ENCODE measurements at places on chromosomes 6 and 20.

GRCh38 chr20:60057866-60058807 is 99.9 kb downstream of the CDH26 start:
- no peak for DNase-seq

DNA sequence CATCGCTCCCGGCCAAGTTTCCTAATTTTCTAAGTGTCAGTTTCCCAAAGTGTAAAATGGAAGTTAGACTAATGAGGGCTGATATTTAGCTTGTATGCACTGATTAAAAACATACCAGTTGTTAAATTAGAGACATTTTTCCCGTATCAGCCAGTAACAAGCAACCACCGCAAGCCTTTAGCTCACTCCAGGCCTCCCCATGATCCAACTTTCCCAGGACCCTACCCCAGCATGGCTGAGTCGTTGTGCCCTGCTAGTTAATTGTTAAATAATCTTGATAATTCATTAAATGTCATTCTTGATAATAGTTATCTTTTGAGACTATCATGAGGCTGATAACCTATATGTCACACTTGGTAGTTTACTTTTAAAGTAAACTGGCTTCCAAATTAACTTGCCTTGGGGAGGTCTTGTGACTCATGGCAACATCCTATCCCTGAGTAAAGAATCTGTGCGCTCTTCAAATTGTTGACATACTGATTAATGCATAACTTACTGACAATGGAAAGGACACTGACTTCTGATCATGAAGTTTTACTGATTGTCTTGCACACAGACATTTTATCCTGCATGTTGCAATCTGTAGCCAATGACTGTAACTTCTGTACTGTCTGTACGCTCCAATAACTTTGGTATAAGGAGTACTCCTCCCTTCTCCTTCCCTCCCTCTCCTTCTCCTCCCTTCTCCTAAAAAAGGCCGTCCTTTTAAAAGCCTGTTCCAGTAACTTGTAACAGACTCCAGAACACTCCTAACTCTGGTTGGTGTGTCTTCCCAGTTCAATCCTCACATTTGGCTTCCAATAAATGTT is 6.3 kb upstream of the GTF3C6 start:
- DNase-seq = no peak

DNA sequence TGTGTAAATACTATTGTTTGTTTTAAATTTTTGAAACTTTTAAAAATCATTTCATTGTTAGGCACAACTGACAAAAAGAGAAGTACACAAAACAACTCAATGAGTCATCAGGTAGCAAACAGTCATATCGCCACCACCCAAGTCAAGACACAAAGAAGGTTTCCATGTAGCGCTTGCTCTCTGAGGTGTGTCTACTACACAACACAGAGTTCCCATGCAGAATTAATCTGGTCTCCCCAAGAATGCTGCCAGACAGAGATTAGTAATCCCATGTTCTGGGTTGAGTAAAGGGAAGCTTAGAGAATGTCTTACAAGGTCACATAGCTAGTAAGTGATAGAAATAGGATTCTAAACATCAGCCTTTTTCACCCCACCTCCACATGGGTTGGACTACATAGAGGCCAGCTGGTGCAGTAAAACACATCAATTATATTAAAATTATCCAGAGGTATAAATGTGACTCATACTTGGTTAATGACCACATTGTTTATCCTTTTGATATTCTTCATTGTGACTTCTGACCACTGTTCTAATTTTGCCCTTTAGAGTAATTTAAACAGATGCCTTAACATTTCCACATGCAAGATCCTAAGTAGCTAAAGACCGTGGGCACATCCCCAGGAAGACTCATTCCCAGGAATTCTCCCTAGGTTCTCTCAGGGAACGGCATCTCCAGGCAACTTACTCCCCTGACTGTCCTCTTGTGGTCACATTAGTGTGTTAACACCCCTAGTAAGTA is 413.5 kb downstream of the PRKN start:
- no peak for DNase-seq

DNA sequence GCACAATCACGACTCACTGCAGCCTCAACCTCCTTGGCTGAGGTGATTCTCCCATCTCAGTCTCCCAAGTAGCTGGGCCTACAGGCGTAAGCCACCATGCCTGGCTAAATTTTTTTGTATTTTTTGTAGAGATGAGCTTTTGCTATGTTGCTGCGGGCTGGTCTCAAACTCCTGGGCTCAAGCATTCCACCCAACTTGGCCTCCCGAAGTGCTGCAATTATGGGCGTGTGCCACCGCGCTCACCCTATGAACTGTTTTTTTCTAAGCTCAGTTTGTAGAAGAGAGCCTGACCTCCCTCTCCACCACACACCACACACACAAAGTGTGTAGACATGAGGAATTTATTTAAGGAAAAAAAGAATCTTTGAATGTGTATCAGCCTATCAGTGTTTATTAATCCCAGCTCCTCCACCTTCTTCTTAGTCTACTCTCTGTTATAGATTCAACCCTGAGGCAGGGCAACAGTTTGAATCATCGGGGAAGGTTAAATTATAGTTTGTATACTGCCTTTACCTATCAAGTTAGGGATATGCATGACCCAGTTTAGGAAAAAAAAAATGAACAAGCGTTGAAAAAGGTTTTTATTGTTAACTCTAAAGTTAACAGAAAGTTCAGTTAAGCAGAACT is 74.1 kb downstream of the PLEKHG1 start:
- DNase-seq = no peak
